Right lobe of liver (tissue), 6 donors: ENCODE measurements at places on chromosomes 16 and 17. TPM values are rescaled to one million over a fixed set of nuclear protein-coding genes. Genes with fewer than 3 reads are reported as not detected.
A peak's percentile ranks its signal among the peaks of the same experiment; 100 is the strongest.

The KRTAP4-3 gene
- total RNA-seq = not detected

DNA sequence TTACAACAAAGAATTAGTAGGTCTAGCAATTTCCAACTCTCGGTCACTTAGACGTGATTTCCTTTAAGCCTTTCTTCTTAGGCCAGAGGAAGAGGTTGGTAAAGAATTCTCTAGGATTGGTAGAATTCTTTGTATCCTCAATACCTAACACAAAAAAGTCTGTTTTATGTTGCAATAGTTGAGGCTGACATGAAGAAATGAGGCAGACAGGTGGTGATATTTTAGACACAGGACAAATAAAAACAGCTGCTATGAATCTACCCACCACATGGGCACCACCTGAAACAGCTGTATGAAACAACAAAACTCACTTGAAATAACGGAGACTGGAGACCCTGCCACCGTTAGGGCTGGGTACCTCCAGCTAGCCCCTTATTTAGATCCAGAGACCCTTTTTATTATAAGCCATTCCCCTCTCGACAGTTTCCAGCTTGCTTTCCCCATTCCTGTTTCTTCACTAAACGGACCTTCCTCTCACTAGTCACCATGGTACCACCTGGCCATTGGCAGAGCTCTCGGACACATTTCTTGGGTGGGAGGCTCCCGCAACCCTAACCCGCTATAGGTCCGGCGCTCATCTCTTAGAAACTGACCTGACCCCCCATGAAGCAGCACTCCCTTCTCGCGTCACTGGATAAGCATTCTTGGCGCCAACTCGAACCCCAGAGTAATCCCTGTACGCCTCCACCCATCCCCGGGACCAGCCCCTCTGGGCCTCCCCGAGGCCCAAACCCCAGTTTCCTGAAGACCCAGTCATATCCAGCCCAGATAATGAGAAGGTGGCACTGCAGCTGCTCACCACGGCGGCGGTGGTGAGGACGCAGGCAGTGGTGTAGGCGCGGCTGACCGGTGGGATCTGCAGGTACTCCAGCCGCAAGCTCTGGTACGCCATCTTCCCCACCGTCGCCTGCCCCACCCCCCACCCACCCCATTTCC, at the start of gene DERL2:
Gene DERL2 (minus strand): TSS at position 909 of the 936 bp plus-strand sequence. CDS start 17 bp downstream, at position 892.
- H3K27me3 ChIP-seq = no peaks in the 10 kb centered on the region
- no peak for DNase-seq
- peaks cover 27% of the 10 kb centered on the region for H3K4me1 ChIP-seq
- no peaks in the 10 kb centered on the region for H3K36me3 ChIP-seq

DNA sequence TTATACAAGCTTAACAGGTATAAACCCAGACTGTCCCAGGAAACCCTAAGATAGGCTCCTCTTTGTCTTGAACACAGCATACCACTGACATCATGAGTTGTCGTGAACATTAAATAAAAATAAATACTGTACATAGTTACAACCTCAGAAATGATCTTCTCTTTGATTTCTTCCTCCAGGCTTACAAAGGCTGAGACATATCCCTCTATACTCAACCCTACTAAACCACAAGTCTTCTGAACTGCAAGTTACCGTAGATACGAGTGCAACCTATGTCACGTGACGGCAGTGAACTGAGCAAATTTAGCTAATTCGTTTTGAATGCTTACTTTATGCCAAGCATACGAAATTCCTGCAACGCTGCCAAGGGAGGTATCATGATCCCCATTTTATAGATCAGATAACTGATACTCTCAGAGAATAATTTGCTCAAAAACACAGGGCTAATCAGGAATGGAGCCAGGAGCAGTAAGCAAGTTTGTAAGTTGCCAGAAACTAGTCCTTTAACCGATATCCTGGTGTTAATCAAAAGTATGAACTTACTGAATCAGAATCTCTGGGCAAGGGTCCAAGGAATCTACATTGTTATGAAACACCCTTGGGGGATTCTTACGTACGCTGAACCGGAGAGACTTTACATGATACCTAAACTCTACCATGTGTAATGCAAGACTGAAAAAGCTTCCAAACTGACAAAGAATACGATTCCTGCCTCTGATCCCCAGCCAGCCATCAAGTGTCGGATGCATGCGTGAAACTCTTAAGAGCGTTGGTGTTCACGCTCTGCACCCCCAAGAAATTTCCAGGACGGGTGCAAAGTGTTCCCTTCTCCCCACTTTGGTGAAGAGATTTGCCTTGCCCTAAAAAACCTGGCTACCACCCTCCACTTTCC, 106.2 kb downstream of the XYLT1 start:
- no peaks in the 10 kb centered on the region for H3K27me3 ChIP-seq
- H3K4me3 ChIP-seq = no peak overlapping the region

DNA sequence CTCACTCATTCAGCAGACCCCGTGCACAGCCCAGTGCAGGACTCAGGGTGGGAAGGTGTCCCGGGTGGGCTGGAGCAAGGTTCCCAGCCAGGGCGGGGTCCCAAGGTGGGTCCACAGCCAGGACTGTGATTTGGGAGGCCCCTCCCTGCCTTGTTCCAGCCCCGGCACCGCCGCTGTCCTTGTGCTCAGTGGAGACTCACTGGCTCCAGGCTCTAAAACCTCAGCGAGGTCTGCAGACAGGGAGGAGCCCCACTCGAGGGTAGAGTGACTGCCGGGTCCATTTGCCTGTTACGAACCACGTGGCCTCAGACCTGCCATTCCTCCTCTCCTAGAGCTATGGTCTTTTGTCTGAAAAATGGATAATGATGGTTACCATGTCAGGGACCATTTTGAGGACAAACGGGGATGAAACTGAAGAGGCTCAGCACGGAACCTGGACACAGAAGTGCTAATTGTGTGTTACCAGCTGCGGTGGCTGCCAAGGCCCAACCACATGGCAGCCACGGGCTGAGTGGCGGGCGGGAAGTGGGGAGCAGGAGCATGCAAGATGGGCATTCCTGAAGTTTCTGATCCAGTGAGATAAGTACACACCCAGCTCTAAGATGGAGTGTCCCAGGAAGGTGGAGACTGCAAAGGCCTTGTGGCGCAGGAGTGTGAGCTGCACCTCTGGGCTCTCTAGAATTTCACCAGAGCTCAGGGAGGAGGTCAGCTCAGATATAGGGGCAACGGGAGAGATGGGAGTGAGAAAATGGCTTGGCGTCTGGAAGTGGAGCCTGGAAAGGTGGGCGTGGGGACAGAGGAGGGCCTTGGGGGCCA, 317.6 kb downstream of the SEC14L1 start:
- no peaks in the 10 kb centered on the region for H3K27me3 ChIP-seq
- no peak overlapping the region for H3K27ac ChIP-seq
- no peaks in the 10 kb centered on the region for H3K36me3 ChIP-seq
- no peak overlapping the region for H3K4me3 ChIP-seq

DNA sequence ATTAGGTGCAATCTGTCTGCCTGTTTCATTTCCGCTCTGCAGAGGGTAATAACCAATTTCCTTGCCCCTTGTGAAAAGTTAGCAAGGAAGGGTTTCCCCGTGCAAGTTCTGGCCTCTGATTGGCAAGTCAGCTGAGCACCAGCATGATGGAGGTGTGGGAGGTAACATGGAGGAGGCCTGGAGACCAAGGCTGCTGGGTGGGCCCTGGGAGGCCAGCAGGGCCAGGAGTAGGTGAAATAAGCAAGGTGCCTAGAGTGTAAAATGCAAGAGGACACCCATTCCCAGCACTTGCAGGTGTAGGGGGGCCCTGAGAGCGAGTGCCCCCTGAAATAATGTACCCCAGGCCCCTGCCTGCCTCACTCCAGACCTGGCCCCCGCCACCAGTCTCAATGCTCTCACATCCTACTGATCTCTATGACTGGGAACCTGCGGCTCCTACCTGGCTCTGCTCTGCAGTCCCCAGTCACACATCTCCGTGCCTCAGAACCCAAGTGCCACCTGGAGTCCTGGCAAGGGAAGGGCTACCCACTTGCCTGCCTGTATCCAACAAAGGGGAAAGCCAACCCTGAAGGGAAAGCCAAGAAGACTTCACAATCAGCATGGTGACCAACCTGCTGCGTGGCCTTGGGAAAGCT, 116.2 kb downstream of the C16orf78 start:
- H3K27me3 ChIP-seq = no peaks in the 10 kb centered on the region
- H3K4me1 ChIP-seq = no peaks in the 10 kb centered on the region
- H3K36me3 ChIP-seq = no peaks in the 10 kb centered on the region
- H3K4me3 ChIP-seq = no peak overlapping the region
- DNase-seq = no peak

GRCh38 chr16:88349903-88350900, 32.6 kb upstream of the ZNF469 start:
- DNase-seq = peak; percentile 46
- H3K27ac ChIP-seq = no peak overlapping the region
- H3K36me3 ChIP-seq = no peaks in the 10 kb centered on the region
- no peaks in the 10 kb centered on the region for H3K4me1 ChIP-seq

DNA sequence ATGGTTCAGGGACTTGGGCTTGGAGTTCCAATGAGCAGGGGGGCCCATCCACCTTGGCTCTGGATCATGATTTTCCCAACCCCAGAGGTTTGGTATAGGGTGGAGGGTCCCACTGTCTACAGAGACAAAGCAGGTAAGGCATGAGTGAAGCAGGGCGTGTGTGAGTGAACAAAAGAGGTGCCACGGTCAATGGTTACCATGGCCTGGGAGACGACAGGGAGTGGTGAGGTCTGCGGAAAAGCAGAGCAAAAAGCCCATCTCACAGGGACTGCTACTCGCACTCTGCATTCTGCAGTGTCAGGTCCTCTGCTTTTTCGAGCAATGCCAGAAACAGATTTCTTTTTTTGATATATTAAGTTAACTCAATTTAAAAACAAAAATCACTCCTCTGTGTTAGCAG, 24.6 kb downstream of the MYH11 start:
- H3K27ac ChIP-seq = no peak overlapping the region
- H3K4me3 ChIP-seq = no peak overlapping the region
- H3K36me3 ChIP-seq = no peaks in the 10 kb centered on the region
- H3K4me1 ChIP-seq = no peaks in the 10 kb centered on the region
- DNase-seq = no peak
